Activated CD8-positive, alpha-beta memory T cell treated with anti-CD3 and anti-CD28 coated beads, Interleukin-2, amount 50 U/mL, for 48 hours (primary cell): ENCODE measurements at places on chromosomes 6 and 20.

DNA sequence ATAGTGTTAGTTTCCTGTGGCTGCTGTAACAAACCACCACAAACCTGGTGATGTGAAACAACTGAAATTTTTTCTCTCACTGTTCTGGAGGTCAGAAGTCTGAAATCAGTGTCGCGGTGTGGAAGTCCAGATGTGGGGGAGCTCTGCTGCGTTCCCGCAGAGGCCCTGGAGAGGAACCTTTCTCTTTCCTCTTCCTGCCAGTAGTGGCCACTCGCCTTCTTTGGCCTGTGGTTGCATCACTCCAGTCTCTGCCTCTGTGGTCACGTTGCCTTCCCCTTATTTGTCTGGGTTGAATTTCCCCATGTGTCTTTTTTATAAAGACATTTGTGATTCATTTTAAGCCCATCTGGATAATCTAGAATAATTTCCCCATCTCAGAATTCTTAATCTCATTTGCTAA lies 295.5 kb upstream of the FLRT3 start:
- DNase-seq: no peak

DNA sequence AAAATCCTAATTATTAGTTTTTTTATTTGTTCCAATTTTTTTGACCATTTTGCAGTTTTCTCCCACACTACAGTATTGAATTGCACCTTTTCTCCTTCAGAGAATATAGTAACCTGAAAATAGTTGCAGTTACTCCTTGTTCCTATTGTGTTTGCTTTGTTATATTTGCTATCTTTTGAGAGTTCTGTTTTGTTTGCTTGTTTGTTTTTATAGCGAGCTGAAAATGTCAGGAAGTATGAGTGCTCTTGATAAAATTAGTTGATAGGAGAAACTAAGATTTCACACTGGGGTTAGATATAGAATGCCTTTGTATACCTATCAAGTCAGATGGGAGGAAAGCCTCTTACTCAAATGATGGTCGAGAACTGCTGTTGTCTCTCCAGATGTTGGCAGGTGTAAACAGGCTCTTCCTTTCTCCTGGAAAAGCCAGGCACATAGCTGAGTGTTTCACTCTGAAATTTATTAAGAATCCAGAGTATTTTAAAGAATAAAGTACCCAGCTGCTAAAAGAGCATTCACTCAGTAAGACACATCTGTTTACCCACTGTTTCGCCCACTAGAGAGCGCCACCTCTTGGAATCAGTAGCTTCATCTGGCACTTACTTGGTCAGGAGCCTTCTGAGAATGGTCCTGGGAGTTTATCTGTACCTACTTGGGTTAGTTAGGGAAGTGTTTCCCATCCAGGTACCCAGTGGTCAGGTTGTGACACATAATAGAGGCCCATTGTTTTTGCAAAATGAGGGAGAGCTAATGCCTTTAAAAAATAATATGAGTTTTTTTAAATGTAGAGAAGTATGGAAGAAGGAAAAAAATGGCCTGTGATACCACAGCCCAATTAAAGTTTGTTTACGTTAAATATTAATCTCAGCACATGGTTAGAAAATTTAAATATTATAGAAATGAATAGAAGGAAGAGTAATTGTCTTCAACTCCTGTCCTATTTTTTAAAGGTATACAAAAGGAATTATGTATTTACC lies 11.2 kb downstream of the NT5DC1 start:
- DNase-seq: no peak

GRCh38 chr6:10099529-10100140 lies 315.2 kb downstream of the TFAP2A start:
- DNase-seq: no peak

GRCh38 chr6:83505356-83505755 lies 7.0 kb upstream of the PRSS35 start:
- no peak for DNase-seq

DNA sequence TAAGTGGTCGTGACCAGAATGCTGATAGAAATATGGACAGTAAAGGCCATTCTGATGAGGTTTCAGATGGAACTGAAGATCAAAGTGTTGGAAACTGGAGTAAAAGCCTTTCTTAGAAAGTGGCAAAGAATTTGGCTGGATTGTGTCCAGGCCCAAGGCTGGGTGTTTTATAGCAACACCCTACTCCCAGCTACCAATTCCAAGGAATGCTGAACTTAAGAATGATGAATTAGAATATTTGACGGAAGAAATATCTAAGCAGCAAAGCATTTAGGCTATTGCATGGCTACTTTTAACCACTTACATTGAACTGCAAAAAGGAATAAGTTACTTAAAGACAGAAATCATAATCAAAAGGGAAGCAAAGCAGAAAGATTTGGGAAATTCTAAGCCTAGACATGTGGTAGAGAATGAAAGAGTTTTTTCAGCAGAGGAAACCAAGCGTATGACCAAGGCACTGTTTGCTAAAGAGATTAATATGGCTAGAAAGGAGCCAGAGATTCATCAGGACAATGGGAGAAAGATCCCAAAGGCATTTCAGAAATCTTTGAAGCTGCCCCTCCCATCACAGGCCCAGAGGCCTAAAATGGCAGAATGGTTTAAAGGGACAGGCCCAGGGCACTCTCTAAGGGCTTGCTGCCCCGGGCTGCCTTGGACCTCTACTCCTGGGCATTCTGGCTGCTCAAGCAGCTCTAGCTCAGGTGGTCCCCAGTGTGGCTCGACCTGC lies 25.8 kb downstream of the SDHAF4 start:
- no peak for DNase-seq

- DNase-seq: no peak
Measured at GRCh38 chr6:9250852-9251251, 815.5 kb upstream of the SLC35B3 start.

GRCh38 chr6:147311218-147311617 lies 107.0 kb downstream of the STXBP5 start:
- DNase-seq: no peak

- DNase-seq: peak; percentile 80
Measured at GRCh38 chr6:45423111-45423823, 45.5 kb upstream of the SUPT3H start.

DNA sequence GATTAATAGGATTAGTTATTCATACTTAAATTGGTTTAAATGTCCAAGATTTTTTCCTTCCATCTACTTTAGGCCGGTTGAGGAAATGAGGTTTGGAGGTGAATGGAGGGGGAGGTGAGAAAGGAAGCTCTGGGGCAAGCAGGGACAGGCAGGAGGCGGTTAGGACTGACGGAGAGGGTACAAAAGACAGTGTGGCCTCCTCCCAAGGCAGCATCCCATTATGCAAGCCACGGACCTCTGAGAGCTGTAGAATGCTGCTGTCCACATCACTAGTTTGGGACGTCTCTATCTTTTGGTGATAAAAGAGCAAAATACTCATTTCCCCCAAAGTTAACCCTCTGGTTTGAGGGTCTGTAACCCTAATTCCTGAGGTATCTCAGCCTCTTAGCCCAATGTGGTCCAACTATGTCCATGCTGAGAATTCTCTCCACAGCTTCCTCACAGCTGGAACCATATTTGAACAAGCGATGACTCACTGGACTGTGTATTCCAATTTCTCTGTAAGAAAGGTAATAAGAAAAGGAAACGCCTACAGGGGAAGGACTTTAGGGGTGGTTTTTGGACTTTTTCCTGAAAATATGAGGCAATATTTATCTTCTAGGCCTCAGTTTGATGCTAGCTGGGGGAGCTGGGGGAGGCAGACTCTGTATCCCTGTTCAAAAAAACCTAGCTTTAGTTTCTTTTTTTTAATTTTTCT lies 172.2 kb downstream of the TFAP2B start:
- DNase-seq: no peak

DNA sequence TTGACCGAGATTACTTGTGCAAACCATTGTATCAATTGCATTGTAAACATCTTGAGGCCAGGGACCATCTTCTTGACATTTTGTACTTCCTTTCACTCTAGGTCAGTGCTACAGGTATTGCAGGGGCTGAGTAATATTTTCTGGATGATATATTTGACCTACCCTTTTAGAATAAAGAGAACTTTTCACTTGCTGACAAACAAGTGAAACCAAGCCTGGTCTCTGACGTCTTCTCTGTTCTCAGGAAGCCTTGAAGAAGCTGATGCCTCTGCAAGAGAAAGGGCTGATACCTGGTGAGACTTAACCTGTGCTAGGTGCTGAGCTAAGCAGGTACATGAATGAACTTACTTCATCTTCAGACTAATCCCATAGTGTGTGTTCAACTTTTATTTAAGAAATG lies 60.5 kb upstream of the GGTLC1 start:
- DNase-seq: no peak

- DNase-seq: no peak
Measured at GRCh38 chr20:30489614-30490003, 767.9 kb upstream of the DEFB115 start.

DNA sequence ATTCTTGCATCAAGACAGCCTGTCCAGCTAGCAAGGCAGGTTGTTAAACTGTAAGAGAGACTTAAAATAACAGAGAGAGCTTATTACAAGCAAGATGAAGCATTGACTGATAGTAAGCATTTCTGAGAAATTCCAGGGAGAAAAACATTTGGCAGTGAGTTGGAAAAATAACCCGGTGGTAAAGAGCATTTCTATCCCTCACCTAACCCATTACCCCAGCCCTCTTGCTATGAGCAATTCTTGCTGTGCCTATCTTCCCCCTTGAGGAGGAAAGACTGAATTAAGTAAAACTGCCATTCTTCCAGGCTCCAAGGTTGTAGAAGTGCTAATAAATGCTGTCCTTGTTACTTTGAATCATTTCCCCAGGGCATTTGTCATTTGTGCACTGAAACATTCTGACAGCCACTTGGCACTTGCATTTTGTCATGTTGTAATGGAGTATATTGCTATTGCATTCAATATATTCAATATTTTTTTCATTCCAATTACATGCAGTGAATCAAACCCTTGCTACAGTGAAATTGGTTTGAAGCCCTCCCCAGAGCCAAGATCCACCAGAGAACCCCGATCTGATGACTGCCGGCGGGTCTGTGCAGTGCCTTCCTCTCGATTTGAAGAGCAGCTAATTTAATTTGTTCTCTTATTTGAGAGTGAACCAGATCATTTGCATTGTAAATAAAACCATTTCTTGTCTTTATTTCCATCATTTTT lies 291.1 kb downstream of the HIVEP2 start:
- DNase-seq: no peak

DNA sequence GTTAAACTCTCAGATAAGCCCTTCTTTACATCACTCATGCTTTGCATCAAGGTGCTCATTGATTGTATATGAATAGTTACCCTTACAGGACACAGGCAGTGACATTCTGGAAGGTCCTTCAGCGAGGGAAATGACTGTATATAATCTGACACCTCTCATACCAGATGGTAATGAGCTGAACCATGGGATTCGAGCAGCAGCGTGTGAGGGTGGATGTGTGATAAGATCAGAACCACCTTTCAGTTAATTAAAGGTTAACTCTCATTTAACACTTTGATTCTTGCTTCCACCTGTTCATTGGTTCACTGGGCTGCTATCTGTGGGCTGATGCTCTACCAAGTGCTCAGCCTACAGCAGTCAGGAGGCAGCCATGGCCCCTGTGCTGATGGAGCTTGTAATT lies 24.2 kb downstream of the NEDD9 start:
- no peak for DNase-seq

DNA sequence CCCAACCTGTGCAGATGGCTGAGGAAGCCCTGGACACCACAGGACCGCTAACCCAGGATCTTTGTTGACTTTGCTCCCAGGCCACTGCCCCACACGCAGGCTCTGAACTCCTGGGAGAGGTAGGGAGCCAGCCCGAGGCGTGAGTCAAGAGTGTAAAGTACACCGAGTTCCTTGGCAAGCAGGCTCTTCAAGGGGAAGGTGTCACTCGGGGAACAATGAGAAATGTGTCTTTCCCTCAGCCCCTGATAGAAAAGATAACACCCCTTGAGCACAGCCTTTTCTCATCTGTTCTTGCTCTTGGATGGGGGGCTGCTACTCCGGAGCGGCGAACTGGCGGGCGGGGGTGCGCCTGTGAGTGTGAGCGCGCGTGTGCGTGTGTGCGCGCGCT lies 472 bp upstream of the EDN3 start:
- no peak for DNase-seq

GRCh38 chr6:134295953-134296553 lies 21.9 kb downstream of the SGK1 start:
- no peak for DNase-seq

DNA sequence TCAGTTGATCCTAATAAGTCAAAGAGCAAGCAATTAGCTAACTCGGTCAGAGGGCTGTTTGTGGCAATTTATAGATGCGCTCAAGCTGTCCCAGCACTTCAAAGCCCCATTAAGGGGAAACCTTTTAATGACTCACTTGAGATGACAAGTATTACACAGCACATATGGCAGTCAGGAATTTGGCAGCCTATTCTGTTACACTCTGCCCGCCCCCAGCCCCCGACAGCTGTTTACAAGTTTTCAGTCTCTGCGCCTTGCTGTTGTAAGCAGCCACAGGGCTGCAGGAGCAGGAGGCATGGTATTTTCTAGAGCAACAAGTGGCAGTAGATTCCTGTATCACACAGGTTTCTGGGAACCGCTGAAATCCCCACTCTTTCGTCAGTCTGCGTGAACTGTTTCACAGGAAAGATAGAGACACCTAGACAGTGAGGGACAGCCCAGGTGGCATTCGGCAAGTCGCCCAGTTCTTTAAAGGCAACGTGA lies 263.0 kb downstream of the FOXC1 start:
- no peak for DNase-seq

GRCh38 chr6:125220712-125221111 lies 67.1 kb downstream of the TPD52L1 start:
- no peak for DNase-seq

GRCh38 chr20:50111120-50111828 lies 1.7 kb downstream of the UBE2V1 start:
- peak; percentile 74 for DNase-seq

- no peak for DNase-seq
Measured at GRCh38 chr6:35154262-35154661, 13.1 kb upstream of the TCP11 start.

DNA sequence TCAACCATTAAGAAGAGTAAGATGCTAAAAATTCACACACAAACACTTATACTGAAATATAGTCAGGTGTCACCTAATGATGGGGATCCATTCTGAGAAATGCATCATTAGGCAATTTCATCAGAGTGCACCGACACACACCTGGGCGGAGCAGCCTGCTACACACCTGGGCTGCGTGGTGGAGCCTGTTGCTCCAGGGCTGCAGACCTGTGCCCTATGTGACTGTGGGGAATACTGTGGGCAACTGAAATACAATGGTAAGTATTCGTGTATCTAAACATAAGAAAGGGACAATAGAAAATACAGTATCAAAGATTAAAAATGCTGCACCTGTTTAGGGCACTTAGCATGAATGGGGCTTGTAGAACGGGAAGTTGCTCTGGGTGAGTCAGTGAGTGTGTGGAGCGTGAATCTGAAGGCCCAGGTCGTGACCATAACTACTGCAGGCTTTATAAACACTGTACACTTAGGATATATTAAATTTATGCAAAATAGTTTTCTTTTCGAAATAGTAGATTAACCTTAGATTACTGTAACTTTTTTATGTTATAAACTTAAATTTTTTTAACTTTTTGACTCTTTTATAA lies 124.4 kb upstream of the AFDN start:
- DNase-seq: no peak
